ENCODE measurements at places on chromosomes 4 and X. TPM values are rescaled to one million over a fixed set of nuclear protein-coding genes. Genes with fewer than 3 reads are reported as not detected.

- no peak for DNase-seq
Measured at GRCh38 chrX:18721683-18722499, 14.4 kb downstream of the PPEF1 start.

DNA sequence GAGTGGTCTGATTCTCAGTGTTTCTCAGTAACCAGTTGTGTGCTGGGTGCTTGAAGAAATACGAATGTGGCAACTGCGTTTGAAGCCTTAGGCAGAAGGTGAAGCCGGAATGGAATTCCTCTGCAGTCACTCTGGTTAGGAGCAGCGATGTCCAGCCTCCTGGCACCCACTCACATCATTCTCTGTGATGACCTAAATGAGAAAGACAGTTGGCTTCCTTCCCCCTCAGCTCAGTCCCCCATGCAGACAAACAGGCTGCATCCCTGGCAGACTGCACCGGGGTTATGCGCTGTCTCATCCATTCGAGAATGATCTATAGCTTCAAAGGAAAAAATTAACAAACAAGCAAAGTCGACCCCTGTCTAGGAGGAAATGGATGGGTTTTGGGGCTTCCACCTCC lies 170.1 kb upstream of the SCML1 start:
- DNase-seq: no peak

GRCh38 chr4:86451560-86452330 lies 91.9 kb upstream of the MAPK10 start:
- no peak for DNase-seq

DNA sequence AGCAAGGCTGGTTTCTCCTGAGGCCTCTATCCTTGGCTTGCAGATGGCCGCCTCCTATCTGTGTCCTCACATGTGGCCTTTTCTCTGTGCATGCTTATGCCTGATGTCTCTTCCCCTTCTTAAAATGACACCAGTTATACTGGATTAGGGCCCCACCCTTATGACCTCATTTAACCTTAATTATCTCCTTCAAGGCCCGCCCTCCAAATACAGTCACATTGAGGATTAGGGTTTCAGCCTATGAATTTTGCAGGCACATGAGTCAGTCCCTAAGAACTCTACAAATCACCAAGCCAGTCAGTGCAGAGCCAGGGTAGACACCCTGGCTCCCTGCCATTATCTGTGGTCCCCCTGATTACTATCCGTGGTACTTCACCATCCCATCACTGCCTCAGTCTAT lies 51.6 kb downstream of the MAML3 start:
- no peak for DNase-seq

TMEM154 gene
- total RNA-seq: 0.90 TPM

IQCM gene
- not detected for total RNA-seq

TMEM128 gene
- total RNA-seq: 13.3 TPM
